ENCODE measurements at places on chromosomes 16 and 17.

- DNase-seq: no peak
Measured at GRCh38 chr17:45107293-45108010, 24.9 kb downstream of the PLCD3 start.

DNA sequence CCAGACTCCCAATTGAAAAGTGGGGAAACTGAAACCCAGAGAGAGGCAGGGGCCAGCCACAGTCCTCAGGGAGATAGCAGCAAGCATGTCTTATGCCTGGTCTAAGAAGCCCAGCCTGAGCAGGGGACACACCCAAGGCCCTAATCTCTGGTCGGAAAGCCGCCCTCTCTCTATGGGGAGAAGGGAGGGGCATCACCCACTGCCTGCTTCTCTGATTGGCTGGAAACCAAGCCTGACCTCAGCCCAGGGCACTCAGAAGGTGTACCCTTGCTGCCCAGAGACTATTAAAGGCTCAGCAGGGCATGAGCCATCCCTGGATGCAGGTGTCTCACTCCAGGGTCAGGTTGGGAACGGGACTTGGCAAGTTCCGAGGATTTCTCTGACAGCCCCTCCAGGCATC lies 5.7 kb upstream of the KRT13 start:
- DNase-seq: no peak

- DNase-seq: no peak
Measured at GRCh38 chr17:1796800-1797199, 32.9 kb downstream of the SMYD4 start.

- no peak for DNase-seq
Measured at GRCh38 chr16:82370282-82370681, 200.3 kb upstream of the MPHOSPH6 start.

- DNase-seq: no peak
Measured at GRCh38 chr16:54582631-54583250, 296.2 kb upstream of the IRX3 start.

DNA sequence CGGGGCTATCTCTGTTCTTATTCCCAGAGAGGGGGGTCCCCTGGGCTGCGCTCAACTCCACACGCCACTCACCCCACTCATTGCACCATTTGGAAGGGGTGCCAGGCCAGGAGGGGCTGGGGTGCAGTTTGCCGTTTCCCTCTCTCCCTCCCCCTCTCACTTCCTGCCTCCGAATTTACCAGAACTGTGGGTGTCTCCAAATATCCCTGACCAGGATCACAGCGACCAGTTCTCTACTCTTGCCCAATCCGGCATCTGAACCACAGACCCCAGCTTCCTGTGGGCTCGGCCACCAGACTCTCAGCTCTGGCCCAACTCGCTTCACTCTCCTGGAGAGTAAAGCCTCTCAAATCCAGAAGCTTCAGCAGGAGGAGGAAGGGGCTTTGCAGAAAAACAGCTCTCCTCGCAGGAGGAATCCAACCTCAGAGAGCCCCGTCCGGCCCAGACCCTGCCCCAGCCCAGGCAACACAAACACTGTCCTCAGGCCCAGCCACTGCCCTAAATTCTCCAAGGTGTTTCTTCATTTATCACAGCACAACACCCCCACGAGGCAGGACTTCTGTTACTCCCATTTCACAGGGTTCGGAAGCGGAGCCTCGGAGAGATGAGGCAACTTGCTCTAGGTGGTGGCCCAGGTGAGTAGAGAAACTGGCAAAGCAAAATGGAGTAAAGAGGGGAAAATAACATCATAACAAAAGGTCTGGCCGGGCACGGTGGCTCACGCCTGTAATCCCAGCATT lies 423 bp upstream of the ASGR2 start:
- no peak for DNase-seq

- no peak for DNase-seq
Measured at GRCh38 chr16:24534620-24535019, 4.7 kb upstream of the RBBP6 start.

DNA sequence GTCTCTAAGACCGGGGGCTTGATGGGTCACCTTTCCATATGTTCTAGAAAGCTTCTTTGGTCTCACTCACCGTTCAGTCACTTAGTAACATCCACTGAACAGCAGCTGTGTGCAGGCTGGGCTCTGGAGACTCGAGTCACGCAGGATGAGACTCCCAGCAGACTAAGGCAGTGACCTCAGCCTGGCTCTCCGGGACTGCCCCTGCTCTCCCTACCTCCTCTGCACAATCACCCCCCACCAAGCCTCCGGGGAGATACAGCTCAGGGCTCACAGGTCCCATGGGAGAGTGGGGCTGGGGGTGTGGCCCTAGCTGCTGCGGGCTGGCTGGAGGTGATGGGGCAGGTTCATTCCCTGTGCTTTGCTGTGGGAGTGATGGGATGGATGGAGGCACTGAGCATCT lies 14.1 kb downstream of the FLYWCH2 start:
- no peak for DNase-seq

GRCh38 chr16:89395150-89396142 lies 94.9 kb downstream of the ANKRD11 start:
- peak; percentile 99 for DNase-seq

GRCh38 chr16:48901712-48902374 lies 291.9 kb upstream of the N4BP1 start:
- DNase-seq: no peak

- no peak for DNase-seq
Measured at GRCh38 chr17:14015271-14015670, 54.0 kb upstream of the COX10 start.

GRCh38 chr17:74768069-74768762 lies 7.9 kb downstream of the NAT9 start:
- peak; percentile 94 for DNase-seq

DNA sequence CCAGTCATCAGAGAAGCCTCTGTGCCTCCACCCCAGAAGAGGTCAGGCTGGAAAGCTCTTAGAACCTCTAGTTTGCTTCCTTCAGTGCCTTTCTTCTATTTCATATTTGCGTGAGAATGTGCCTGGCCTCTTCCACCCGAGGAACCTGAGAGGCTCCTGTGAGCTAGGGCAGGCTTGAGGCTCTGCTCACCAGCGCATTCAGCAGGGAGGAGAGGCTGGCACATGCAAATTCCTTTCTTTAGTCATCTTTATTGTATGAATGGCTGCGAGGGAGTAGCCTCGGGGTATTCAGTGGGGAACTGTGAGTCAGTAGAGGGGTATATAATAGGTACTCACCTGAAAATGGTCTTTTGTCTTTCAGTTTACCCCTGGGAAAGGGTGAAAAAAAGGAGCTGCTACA lies 268.3 kb downstream of the ABCC12 start:
- peak; percentile 31 for DNase-seq

- DNase-seq: no peak
Measured at GRCh38 chr17:44187131-44187899, 543 bp downstream of the TMUB2 start.

Measured in retinal pigment epithelial cell (primary cell).